ENCODE measurements at places on chromosomes 3 and 15.

GRCh38 chr3:172076212-172076611, 36.8 kb downstream of the FNDC3B start:
- no peak for DNase-seq

DNA sequence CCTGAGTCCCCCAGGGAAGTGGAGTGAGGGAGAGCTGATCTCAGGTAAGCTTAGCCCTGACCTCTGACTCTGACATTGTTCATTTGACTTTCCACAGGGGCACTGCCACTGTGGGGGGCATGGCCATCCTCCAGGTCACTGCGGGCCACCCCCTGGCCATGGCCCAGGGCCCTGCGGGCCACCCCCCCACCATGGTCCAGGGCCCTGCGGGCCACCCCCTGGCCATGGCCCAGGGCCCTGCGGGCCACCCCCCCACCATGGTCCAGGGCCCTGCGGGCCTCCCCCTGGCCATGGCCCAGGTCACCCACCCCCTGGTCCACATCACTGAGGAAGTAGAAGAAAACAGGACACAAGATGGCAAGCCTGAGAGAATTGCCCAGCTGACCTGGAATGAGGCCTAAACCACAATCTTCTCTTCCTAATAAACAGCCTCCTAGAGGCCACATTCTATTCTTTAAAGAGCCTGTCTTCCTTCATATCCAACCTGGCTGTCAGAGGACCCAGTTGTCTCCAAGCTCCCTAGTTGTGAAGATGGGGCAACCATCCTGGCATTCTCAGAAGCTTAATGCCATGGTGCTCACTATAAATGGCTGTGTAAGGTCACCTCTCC, 1.9 kb upstream of the DISP2 start:
- DNase-seq, result no peak

GRCh38 chr15:92570391-92570790, 85.2 kb downstream of the FAM174B start:
- no peak for DNase-seq

DNA sequence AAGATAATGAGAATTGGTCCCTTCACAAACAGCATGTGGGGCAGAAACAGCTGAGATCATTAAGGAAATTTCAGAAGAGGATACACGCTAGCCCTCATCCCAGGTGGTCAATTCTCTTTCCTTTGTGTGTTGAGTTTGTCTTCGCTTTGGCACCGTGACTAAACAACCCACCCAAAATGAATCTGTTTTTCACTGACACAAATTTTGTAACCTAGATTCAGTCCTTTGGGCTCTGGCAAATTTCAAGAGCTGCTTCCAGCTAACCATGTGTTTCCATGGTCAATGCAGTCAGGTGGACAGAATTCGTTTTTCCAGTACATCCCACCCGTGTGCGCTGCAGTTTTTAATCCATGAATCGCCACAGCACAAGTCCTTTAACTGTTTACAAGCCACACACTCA, 435.4 kb downstream of the WDR72 start:
- DNase-seq, result no peak

GRCh38 chr15:29668120-29668602, 154.1 kb downstream of the TJP1 start:
- peak; percentile 85 for DNase-seq

- no peak for DNase-seq
These were observed 33.8 kb downstream of the MBNL1 start for GRCh38 chr3:152302521-152303021.

- no peak for DNase-seq
These were observed 1005.9 kb upstream of the CFAP20DC start for GRCh38 chr3:60055765-60056164.

DNA sequence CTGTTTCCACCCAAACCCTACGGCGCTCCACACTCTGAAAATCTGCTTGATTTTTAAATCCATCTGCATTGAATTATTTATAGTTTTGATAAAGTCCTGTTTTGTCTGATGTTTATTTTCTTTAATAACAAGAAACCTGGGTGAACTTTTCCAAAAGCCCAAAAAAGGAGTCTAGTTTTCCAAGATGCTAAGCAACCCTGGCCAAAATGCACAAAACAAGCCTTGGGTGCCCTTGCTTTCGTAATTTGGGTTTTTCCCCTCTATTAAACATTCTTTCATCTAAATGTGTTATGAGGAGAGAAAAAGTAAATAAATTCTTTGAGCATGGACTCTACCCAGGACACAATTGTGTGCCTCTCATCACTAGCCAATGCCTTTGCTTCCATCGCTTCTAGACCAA, 468.9 kb downstream of the MCTP2 start:
- no peak for DNase-seq

DNA sequence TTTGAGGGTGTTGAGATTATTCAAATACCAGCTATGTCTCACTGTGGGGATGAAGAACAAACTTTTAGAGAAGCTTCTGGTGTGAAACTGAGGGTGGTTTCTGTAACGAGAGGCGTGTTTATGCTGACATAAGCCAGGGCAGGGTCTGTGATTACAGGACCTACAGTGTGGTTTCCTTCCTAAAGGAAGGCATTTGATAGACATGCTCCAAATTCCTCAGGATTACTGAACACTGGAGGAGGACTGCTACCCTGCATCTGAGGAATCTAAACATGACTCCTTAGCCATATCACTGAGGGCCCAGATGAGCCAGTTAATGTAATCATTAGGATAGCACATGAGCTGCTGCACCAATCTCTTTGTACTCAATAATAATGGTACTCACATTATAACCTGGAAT, 328.4 kb upstream of the UMPS start:
- no peak for DNase-seq
